ENCODE measurements at places on chromosomes 1 and 21.

DNA sequence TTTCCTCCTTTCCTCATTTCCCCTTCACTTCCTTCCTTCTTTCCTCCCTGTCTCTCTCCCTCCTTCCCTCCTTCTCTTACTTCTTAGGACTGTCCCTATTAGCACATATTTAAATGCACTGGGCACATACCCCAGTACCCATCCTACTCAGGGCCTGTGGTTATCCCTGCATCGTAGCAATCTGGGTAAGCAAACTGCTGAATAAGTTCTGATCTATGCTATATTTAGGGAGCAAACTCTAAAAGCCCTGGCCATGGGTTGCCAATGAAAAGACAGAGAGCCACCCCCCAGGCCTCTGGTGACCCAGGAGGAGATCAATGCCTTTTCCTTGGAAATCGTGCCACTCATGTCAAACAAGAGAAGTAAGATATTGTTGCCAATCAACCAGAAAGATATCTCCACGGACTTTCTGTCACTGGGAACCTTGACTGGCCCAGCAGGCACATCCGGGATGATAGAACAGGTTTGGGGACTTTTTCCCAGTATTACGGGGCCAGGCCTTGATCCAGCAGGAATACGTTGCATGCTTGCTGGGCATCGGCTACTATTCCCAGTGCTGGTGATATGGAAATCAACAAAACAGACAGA is 5.4 kb downstream of the FAM3B start:
- no peak for ATAC-seq

DNA sequence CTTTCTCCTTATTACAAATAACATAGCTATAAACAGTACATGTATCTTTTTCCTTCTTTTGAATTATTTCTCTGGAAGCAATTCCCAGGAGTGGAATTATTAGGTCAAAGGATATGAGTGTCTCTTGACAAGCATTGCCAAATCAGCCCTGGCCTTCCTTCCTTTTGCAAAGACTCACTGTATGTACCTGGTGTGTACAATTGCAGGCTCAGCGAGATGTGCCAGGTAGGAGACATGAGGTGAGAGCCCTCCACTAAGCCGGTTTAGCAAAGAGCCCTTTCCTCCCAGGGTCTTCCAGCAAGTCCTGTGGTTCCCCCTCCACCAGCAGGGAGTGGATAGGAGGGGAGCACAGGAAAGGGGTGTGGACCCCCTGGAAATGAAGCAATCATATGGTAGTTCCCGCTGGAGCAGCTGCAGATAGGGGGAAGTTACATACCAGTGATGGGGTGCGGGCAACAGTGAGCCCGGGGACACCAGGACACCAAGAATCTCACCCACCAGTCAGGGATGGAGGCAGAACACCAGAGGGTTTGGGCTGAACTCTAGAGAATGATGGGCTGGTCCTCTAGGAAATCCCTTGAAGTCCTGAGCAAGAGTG is 18.3 kb downstream of the RCSD1 start:
- ATAC-seq, result no peak

- no peak for ATAC-seq
Measured at GRCh38 chr21:45510466-45510955, 31.7 kb downstream of the SLC19A1 start.

DNA sequence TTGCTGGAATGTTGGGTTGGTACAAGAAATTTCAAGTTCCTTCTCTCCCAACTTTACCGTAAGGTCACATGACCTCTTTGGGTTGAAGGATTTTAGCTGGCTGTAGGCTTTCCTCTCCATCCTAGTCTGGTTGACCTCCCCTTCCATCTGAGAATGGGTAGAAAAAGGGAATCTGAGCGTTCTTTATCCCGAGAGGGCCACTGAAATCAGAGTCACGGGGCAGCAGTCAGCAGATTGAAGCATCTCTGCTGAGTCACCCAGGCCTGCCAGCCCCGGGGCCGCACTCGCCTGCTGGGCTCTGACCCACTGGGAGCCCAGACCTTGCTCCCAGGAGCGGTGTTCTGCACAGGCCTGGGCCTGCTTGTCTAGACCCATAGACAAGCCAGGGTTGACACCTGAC is 31.0 kb downstream of the TMCC2 start:
- ATAC-seq, result peak; percentile 79

GRCh38 chr21:29164323-29164942 is 34.0 kb downstream of the MAP3K7CL start:
- ATAC-seq, result peak; percentile 46

DNA sequence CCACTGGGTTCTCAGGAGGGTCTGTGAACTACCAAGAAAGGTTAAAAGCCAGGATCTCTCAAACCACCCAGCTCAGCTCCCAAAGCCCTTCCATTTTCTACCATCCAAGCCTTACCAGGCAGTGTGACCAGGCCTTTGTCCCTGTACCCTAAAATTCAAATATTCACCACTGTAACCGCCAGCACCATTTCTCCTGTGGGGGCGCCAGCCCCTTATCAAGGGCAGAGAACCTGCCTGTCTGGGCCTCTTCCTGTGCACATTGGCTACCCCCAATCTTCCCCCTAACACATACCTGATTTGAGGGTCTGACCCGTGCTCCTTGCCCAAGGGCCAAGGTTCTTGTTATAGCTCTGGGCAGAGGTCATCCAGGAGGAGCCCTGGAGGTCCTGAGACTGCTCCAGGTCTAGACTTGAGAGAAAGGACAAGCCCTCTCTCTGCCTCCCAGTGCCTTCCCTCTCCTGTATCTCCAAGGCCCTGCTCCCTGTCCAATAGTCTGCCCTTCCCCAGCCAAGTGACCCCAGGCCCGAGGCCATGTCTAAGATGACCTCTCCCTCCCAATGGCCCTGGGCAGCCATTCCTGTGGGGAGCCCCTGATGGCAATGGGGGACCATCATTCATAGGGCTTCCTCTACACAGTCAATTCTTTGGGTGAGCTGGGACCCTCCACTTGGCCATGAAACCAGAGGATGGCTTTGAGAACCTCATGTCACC is 78.5 kb downstream of the FHAD1 start:
- no peak for ATAC-seq

- ATAC-seq, result no peak
Measured at GRCh38 chr1:85275701-85276214, 674 bp downstream of the BCL10 start.

DNA sequence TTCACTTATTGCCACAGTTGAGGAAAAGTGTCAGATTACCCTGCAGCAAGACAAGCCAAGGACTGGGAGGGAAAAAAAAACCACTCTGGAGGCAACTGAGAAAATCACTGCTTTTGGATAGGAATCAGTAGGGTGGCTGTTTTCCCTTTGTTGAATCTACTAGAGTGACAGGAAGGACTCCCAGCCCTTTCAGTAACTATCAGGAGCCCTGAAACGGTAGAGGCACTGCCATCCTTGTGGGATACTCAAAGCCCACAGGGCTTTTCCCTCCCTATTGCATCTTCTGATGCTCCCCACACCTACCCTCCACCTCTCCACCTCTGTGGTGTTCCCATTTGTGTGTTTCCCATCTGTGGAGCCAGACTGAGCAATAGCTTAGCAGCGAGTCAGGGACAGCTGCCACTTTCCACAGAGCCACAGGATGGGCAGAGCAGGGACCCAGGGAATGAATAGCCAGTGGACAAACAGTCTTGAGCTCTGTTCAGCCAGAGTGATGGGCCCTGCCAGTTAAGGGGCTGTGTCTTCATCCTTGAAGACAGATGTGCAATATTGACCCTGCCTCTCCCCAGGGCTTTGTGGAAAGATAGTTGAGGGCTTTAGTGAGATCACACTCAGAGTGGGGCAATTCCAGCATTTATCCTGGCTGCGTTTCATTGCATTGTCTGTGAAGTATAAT is 13.9 kb downstream of the UBIAD1 start:
- no peak for ATAC-seq

GRCh38 chr1:115274467-115274866 is 63.6 kb downstream of the NGF start:
- ATAC-seq, result no peak

GRCh38 chr21:36707763-36708285 is 8.9 kb downstream of the SIM2 start:
- peak; percentile 1 for ATAC-seq

DNA sequence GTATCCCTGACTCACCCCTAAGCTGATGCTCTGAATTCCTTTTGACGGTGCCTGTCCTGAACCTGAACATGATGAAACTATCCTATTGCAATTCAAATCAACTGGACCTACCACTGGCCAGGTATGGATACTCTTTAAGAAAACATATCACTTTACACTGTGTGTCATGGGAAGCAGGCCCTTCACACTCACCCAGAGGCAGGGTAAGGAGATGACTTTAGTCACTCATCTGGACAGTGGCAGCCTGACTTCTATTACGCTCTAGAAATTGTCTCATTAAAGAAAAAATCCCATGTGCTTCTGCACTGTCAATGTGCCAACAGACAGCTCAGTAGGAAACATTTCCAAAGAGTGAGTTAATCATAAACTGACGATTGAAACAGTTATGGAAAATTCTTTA is 94.3 kb downstream of the VAV3 start:
- no peak for ATAC-seq

GRCh38 chr1:26284597-26285347 is 4.9 kb downstream of the SH3BGRL3 start:
- ATAC-seq, result peak; percentile 55

DNA sequence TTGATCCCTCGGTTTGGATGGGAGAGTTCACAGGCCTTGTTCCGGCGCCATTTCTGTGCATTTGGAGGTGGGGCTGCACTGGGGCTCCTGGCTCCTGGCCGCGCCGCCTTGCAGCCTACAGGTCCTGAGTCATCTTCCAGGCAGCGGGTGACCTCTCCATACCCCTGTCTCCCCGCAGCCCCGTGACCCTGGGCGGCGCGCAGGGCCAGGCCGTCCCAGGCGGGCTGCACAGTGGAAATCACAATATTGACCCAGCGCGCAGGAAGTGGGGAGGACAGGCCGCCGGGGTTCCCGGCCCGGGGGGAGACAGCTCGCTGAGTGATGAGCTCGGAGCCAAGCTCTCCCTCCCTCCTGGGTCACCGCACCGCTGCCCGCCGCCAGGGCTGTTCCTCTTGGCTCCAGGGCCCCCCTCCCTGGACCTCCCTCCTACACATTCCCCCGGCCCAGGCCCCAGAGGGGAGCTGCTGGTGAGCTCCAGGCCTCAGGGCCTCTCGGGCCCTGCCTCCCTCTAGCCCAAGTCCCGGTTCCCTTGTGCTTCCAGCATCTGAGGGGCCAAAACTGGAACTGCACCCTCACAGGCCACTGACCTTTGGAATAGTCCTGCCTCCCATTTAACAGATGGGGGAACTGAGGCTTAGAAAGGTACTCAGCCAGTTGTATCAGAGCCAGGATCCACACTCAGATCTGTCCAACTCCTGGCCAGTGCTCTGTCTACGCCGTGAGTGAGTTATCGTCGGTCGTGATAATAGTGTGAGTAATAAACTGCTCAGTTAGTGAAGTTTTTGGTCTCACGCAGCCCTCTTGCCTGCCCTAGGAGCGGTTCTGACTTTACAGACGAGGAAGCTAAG is 142.9 kb upstream of the WNT4 start:
- ATAC-seq, result no peak

GRCh38 chr1:167714098-167714438 is 7.7 kb upstream of the MPZL1 start:
- ATAC-seq, result peak; percentile 91

DNA sequence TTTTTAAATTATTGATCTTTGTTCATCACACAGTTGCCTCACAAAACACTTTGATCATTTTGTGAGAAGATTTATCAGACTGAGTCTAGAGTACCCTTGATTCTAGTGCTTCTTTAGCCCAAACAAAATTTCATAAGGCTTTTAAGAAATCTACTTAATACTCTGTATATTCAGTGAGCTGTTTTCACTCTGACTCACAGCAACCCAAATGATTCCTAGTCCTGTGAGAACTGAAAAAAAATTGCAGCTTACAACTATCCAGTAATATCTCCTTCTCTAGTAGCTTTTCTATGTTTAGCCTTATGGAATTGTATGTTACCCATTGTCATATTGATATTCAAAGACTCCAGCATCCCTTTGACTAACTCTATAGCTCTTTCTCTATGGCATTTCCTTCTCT is 915.6 kb downstream of the AMY1C start:
- ATAC-seq, result no peak

DNA sequence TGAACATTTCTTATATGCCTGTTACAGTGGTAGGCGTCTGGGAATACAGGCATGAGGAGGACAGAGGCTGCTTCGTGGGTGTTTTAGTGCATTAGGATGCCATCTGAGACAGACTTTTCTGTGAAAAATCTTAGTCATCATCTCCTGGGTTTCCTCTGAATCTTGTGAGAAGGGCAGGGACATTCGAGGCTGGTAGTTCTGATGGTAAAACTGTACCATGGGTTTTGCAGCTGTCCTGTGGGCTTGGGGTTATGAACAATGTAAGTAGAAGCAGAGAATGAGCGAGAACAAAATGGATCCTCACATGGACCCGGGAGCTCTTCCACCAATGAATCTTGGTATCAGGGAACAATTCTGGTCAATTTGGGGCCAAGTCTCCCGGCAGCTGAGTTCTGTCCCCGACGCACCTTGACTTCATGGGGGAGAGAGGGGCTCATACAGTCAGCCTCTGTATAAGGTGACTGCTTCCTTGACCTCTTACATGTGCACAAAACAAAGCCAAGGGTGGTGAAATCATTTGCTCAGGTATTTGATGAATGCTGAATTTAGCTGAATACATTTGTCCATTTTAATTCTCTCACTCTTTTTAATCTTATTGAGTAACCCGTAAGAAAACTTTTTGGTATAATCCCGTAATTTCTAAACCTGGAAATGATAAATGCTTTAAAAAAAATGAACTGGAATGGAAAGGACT is 63.6 kb upstream of the ERRFI1 start:
- ATAC-seq, result no peak

GRCh38 chr1:109793486-109794318 is 30.0 kb upstream of the EPS8L3 start:
- ATAC-seq, result peak; percentile 45

DNA sequence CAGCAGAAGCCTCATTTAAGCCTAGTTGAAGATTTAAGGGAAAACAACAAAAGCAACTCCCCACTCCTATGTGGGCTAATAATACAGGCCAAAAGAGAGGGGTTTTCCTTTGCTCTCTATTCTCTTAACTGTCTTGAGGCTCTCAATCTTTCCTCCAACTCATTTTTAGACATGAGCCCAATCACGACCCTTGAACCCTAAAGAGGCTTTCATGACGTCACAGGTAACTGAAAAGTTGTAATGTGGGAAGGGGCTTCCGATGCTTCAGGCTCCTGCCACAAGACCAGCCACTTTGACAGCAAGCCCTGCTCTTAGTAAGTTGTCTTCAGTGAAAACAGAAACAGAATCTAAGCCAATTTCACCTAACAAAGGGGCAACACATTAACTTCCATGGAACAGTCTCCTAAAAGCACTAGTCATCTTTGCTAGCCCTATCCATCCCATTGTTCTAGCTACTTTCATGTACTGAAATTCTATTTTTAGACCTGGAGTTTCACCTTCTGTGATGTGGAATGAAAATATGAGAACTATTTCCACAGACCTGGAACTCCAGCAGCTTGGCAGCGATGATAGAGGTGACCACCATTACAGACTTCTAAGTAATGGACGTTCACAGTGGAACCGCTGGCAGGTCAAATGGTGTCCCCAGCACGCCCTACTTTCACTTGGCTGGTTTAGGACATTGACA is 36.3 kb downstream of the GPR161 start:
- no peak for ATAC-seq

DNA sequence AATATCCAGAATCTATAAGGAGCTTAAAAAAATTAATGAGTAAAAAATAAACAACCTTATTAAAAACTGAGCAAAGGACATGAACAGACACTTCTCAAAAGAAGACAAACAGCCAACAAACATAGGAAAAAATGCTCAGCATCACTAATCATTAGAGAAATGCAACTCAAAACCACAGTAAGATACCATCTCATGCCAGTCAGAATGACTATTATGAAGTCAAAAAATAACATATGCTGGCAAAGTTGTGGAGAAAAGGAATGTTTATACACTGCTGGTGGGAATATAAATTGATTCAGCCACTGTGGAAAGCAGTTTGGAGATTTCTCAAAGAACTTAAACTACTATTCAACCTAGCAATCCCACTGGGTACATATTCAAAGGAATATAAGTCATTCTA is 25.3 kb downstream of the PIGK start:
- ATAC-seq, result no peak
